ENCODE measurements at places on chromosomes 11 and 22.

- DNase-seq: no peak
Measured at GRCh38 chr22:49230194-49230577, 597.5 kb downstream of the BRD1 start.

DNA sequence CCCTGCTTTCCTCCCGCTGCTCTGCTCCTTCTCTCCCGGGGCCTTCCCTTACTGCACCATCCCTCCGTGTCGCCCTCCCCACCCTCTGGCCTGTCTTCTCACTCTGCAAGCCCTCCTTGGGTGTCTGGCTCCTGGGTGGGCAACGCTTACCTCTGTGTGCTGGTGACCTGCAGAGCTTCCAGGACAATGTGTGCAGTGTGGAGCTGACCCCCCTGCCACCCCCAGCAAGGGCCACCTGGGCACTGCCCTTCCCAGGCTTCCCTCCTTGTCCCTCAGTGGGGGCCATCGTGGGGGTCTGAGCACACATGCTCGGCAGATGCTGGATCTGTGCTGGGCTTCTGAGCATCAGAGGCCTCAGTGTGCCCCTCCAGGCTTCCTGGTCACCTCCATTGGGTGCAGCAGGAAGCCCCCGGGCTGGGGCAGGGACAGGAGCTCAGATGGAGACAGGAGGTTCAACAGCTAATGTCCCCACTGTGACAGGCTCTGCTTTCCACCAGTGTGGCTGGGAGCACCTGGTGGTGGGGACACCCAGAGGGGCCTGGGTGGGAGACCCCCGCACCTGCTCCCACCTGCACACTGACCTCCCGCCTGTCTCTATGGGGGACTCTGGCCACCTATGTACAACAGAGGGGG is 7.8 kb upstream of the BRSK2 start:
- no peak for DNase-seq

- peak; percentile 48 for DNase-seq
Measured at GRCh38 chr22:24421428-24421931, 5.9 kb upstream of the ADORA2A start.

DNA sequence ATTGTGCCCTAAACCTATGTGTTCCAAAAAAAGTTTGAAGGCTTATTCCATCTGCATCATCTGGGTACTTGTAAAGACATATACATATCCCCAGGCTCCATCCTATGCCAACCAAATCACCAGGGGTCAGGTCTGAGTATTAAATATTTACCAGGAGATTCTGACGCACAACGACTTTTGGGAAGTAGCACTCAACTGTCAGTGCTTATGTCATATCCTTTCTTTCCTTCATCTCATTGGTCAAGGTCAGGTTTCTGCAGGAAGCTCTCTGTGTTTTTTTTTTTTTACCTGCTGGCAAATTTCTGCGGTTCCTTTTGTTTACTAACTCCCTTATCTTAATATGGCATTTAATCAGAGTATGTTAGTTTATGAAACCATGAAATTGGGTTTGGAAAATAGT is 22.5 kb upstream of the CYP2R1 start:
- DNase-seq: no peak

GRCh38 chr11:108693852-108694251 is 29.0 kb downstream of the DDX10 start:
- no peak for DNase-seq

DNA sequence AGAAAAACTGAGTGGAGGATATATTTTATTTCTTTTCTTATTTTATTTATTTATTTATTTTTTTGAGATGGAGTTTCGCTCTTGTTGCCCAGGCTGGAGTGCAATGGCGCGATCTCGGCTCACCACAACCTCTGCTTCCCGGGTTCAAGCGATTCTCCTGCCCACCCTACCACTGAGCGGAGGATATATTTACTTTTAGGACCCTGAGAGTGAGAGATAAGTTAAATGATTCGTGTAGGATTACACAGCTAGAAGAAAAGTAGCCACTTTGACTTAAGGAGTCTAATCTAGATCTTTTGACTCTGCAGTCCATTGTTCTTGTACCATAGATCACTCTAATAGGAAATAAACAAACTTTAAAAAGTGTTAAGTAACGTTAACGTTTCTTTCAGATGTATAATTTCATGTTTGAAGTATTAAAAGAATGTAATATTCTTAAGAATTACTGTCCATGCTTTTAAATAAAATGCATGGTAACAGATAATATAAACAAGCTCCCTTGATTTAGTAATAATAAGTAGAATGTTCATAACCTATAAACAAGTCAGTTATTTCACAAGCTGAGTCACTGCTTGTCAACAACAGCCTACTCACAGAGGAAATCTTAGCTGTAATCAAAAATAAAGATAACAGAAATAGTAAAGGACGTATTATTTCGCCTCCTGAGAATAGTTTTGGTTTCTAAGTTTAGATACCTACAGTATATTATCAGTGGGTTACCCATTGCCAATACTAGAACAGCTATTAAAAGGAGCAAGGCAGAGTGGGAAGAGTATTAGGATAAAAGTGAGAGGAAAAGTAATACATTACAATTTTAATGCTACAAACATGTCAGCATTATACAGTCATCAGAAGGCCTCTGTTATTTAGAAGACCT is 18.6 kb downstream of the USP47 start:
- DNase-seq: no peak

- DNase-seq: no peak
Measured at GRCh38 chr11:60880643-60881282, 13.4 kb downstream of the ZP1 start.

GRCh38 chr11:130815956-130816355 is 100.3 kb downstream of the SNX19 start:
- DNase-seq: no peak

GRCh38 chr11:10351765-10352641 is 47.1 kb downstream of the ADM start:
- DNase-seq: no peak

- peak; percentile 58 for DNase-seq
Measured at GRCh38 chr22:24175160-24175808, 6.0 kb upstream of the SUSD2 start.

- no peak for DNase-seq
Measured at GRCh38 chr11:62610814-62611704, 1.5 kb downstream of the EML3 start.

DNA sequence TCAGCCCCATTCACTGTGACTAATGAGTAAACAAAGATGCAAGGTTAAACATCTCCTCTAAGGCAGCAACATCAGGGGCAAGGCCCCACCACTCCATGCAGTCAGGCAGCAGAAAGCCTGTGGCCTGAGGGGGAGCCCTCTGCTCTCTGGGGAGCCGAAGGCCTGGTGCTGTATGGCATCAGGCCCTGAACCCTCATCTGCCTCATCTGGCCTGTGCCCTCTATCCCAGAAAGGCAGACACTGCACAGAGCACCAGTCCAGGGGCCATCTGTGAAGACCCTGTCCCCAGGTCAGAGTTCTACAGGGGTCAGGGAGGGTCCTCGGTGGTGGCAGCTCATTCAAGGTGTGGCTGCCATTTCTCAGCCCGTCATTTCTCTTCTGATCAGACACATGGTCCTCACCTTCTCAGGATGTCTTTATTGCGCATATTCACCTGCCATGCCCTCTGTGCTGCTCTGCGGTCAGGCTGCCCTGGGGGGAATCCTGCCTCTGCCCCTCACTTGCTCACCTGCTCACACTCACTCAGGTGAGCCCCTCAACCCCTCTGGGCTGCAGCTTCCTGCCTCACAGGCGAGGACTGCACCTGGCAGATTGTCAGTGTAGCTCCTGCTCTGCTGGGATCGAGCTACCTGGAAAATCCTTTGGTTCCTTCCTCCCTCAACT is 103.1 kb upstream of the PITPNB start:
- DNase-seq: no peak

GRCh38 chr11:69894181-69894611 is 75.0 kb upstream of the FGF3 start:
- no peak for DNase-seq

DNA sequence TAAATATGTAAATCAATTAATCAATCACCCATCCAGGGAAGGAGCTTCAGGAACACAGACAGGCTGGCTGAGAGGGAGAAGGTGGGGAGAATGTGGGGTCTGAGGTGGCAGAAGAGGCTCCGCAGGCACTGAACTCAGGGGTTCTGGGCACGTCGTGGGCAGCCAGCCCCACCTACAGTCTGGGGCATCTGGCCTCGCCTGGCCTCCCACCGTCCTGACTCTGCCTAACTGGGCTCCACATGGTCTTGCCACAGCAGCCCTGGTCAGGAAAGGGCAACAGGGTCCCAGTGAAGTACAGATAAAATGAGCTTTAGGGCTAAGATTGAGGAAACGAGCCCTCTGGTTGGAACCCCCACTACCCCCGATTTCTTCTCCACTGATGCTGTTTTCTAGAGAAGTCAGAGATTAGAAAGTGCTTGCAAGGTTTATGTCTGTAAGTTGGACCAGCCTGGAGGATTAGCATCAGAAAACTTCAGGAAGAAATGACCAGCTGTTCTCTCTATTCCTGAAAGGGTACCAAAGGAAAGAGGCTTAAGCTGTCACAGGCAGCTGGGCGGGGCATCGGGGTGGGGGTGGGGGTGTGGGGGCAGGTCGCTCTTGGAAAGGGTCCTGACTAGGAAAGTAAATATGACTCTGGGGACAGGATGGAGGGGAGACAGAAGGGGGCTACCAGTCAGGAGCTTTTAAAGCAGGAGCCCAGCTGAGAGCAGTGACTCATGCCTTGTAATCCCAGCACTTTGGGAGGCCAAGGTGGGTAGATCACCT is 261.7 kb downstream of the BUD13 start:
- DNase-seq: no peak

DNA sequence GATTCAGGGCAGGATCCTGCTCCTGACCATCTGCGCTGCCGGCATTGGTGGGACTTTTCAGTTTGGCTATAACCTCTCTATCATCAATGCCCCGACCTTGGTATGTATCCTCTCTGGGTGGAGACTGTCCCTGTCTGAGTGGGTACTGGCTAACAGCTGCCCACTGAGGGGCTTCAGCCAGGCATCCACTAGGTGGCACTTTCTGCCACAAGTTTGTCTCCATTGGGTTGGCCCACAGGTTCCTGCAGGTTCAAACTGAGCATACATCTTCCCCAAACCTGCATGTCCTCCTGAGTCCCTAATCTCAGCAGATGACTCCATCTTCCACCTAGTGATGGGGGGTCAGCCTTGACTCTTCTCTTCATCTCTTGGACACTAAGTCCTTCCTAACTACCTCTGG is 4.4 kb downstream of the SLC2A11 start:
- DNase-seq: peak; percentile 38

DNA sequence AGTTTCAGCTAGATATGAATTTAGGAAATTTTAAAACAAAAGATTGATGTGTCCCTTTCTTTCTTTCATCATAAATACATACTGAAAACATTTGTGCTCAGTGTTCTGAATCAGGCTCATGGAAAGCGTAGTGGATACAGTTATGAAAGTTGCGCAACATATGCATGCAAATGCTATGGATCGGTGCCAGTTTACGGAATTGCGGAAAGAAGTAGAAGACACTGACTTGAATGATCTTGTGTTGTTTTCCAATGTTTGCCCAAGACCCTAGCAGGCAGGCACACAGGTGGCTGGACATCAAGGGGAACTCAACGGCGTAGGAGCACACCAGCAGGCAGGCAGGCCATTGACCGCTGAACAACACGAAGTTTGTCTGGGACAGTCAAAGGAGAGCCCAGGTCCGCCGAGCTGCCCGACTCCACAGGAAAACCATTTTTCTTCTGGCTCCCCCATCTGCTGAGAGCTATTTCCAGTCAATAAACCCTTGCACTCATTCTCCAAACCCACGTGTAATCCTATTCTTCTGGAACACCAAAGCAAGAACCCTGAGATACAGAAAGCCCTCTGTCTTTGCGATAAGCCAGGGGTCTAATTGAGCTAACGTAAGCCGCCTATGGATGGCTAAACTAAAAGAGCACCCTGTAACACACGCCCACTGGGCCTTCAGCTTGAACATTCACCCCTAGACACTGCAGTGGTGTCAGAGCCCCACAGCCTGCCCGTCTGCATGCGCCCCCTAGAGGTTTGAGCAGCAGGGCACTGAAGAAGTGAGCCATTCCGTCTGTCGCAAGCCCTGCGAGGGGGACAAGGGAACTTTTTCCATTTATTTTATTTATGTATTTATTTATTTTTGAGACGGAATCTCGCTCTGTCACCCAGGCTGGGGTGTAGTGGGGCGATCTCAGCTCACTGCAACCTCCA is 7.4 kb upstream of the BIRC3 start:
- DNase-seq: no peak

GRCh38 chr22:31628969-31629708 is 32.9 kb downstream of the PISD start:
- no peak for DNase-seq

- no peak for DNase-seq
Measured at GRCh38 chr11:22192289-22192641, 620 bp upstream of the ANO5 start.

DNA sequence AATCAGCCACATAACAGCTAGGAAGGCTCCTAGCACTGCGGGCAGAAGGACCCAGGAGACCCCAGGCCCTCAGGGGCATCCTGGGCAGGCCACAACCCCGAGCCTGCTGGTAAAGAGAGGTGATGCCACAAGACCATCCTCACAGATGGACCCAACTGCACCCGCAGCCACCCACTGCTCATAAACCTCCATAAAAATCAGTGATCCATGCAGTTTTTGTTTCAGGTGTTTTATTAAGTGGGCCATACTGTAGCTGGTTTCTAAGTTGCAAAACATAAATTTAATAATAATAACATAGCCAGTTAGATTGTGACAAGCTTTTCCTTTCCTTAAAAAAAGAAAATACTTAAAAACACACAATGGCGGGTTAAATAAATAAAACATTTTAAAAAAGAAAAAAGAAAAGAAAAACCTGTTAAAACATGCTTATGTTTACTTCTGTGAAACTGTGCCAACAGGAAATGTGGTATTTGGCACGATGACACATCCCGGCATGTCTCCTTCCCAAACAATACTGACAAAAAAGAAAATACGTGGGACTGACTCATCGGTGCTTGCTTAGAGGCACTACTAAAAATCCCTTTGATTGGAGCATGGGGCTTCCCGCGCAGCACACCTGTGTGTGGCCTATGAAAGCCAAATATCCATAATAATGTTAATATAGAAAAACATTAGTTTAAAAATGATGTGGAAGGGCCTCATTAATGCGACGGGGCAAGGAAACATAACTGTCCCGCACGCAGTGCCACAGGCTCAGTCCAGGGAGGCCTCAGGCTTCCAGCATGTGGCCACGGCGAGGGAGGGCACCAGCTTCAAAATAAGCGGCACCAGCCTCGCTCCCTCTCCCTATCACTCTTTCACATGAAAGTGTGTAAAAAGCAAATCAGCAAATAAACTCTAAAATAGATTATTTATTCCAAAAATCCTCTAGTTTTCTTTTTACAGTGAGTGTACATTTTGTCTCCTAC is 47.5 kb upstream of the SCUBE2 start:
- no peak for DNase-seq

GRCh38 chr11:119691020-119691666 is 37.9 kb downstream of the NECTIN1 start:
- DNase-seq: no peak

- DNase-seq: peak; percentile 68
Measured at GRCh38 chr22:24429411-24430365, 2.3 kb downstream of the ADORA2A start.
